ENCODE measurements at places on chromosomes 5 and 9.

- no peak for DNase-seq
Measured at GRCh38 chr5:14416621-14417275, 164.8 kb upstream of the OTULINL start.

GRCh38 chr5:129746876-129747275 lies 1.0 kb upstream of the MINAR2 start:
- no peak for DNase-seq

GRCh38 chr5:81739291-81739690 lies 11.6 kb downstream of the SSBP2 start:
- DNase-seq = no peak

GRCh38 chr9:93815677-93816076 lies 139.5 kb downstream of the BARX1 start:
- DNase-seq = no peak

DNA sequence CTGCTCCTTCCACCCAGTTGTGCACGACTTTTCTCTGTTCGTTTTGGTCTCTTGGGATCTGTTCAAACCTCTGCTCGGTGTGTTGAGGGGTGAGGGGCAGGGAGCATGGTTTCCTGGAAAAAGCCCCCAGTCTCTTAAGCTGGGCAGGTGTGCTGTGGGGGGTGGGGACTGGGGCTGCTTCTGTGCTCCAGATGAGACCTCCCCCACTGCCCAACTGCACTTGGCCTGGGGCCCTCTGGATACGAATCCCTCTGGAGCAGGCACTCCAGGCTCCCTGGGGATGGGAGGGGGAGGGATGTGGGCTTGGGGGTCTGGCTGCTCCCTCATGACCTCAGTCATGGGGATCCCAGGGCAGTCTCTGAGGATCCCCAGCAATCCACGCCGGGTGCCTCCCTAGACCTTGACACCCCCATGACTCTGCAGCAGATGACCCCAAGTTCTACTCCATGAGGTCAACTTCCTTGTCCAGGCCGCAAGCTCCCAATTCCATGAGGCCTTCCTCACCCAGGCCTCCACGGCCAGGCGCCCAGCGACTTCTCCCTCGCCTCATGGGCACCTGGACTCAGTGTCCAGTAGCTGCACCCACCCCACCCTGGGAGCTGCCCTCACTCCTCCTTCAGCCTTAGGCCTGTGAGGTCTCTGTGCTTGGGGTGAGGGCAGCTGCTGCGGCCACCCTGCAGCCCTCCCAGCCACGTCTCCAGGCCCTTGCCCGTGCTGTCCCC lies 5.9 kb upstream of the AHRR start:
- no peak for DNase-seq

DNA sequence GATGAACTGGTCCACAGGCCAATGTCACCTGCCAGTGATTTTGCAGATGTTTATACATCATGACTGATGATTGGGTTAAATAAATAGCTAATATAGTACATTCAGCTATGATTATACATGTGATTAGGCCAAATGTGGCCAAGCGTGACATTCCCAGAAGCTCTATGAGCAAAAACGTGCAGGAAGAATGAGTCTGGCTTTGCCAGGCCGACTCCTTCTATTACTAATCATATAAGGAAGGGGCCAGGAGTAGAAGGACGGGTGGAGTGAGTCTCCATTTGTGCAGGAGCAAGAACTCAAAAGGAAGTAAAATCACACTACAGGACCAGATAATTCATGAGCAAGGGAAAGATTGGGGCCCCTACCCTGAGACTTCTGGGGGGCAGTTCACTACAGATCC lies 178.2 kb downstream of the ROR2 start:
- DNase-seq = no peak

DNA sequence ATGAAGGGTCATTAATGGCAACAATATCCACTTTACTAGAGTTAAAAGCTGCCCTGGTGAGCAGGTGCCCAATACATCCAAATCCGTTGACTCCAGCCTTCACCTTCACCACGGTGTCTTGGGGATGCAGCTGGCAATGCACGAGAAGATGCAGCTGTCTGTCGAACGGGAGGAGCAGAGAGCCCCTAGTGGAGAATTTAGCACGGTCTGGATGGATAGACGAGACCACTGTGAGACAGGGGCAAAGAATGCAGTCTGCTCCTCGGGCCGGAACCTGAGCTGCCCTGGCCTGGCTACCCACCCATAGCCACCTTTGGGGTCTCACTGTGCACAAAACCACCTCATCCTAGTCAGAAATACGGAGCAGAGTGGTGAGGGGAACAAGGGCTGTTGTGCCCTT lies 35.1 kb downstream of the ADRA1B start:
- DNase-seq = no peak

- no peak for DNase-seq
Measured at GRCh38 chr9:36793277-36793676, 220.6 kb downstream of the MELK start.

- DNase-seq = peak; percentile 81
Measured at GRCh38 chr5:373710-374602, 52.4 kb downstream of the AHRR start.

- no peak for DNase-seq
Measured at GRCh38 chr9:82011133-82011532, 22.6 kb downstream of the SPATA31D1 start.

- DNase-seq = no peak
Measured at GRCh38 chr5:29414681-29415080, 1778.8 kb upstream of the CDH6 start.
